ENCODE measurements at places on chromosomes 13 and 19. TPM values are rescaled to one million over a fixed set of nuclear protein-coding genes. Genes with fewer than 3 reads are reported as not detected.

The ERICH6B gene
- not detected for total RNA-seq

The IRGC gene
- not detected for total RNA-seq

The OVOL3 gene
- not detected for total RNA-seq

The TUBB4A gene
- total RNA-seq: 1.1 TPM

The FGF22 gene
- not detected for total RNA-seq

The CYP2A7 gene
- not detected for total RNA-seq

The MCEMP1 gene
- total RNA-seq: not detected
